ENCODE measurements at places on chromosomes 6 and 20. TPM values are rescaled to one million over a fixed set of nuclear protein-coding genes. Genes with fewer than 3 reads are reported as not detected.
A peak's percentile ranks its signal among the peaks of the same experiment; 100 is the strongest.

GRCh38 chr6:28922821-28923317 lies 916 bp downstream of the TRIM27 start:
- peaks cover 38% of the 10 kb centered on the region for H3K36me3 ChIP-seq
- peak; percentile 51 for DNase-seq
- peaks cover 43% of the 10 kb centered on the region for H3K4me1 ChIP-seq
- H3K27me3 ChIP-seq: no peaks in the 10 kb centered on the region
- peak overlapping the region; percentile 77 for H3K4me3 ChIP-seq
- H3K27ac ChIP-seq: peak overlapping the region; percentile 94

DNA sequence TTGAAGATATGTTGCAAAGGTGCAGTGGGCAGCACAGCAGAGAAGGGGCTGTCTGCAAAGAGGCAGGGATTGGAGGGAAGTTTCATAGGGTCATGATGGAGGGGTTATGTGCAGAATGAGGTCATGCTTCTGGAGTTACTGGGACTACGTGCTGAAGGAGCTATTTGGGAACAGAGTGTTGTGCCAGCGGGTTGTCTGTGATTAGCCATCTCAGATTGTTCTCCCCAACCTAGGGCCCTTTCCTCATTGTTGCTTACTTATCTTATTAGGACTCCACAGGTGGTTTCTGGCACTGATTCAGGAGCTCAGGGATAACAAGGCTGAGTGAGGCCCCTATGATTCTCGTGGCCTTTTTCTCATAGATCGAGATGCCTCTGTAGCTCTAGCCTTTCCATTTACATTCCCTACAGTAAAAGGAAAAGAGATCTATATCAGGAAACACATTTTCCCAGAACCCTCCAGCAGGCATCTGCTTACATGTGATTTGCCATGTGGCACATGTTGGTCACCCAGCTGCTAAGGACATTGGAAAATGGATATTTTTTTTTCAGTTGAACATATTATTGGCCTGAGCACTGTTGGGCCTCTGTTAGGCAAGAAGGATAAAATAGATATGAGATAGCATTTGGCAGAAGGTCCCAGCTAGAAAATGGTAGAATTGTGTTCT lies 429.6 kb upstream of the PLCB4 start:
- H3K27ac ChIP-seq: no peak overlapping the region
- no peaks in the 10 kb centered on the region for H3K27me3 ChIP-seq
- H3K4me1 ChIP-seq: no peaks in the 10 kb centered on the region
- H3K36me3 ChIP-seq: no peaks in the 10 kb centered on the region

The ROMO1 gene
- 114 TPM for total RNA-seq

DNA sequence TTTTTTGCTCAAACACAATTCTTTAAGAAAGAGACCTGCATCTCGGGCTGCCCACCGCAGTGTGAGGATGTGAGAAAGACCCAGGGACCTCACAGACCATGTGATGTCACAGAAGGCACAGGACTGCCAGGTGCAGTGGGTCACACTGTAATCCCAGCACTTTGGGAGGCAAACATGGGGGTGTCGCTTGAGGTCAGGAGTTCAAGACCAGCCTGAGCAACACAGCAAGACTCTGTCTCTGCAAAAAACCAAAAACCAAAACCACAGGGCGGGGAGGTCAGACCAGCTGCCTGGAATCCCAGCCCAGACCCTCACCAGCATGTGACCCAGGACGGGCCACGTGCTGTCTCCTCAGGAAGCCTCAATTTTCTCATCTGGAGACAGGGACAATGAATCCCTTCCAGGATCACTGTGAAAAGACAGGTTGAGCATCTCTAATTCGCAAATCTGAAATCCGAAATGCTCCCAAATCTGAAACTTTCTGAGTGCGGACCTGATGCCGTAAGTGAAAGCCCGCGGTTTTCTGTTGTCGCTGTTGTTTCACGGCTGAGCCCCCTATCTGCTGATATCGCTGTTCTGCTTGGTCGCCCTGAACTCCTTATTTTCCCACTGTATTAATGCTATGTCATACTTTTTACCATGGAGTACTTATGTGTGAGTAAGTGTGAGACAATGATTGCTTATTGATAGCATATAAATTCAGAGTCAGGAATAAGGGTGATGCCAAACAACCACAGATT lies 159.5 kb upstream of the PTPN1 start:
- H3K36me3 ChIP-seq: no peaks in the 10 kb centered on the region
- no peak overlapping the region for H3K4me3 ChIP-seq
- H3K27ac ChIP-seq: no peak overlapping the region
- H3K4me1 ChIP-seq: peaks cover 52% of the 10 kb centered on the region
- no peak for DNase-seq

GRCh38 chr6:142601427-142601826 lies 299.6 kb downstream of the ADGRG6 start:
- H3K4me3 ChIP-seq: no peak overlapping the region
- no peak overlapping the region for H3K27ac ChIP-seq
- H3K4me1 ChIP-seq: peaks cover 2% of the 10 kb centered on the region
- no peaks in the 10 kb centered on the region for H3K36me3 ChIP-seq

DNA sequence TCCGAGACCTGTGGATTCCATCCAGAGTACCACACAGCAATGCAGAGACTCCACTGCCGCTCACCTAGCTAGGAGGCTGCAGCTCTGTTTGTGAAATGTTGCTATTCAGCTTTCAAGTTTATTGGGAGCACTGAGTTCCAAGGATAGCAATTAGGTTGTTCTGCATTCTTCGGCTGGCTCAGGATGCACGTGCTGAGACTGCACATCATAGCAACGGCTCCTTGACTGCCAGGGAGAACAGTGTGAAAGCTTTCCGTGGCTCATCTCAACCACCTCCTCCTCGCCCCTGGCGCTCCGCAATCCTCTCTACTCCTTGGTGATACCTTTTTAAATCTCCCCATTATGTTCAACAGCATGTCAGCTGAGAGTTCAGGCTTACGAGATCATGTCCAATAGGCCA lies 116.6 kb downstream of the TSHZ2 start:
- H3K4me1 ChIP-seq: peaks cover 2% of the 10 kb centered on the region
- H3K4me3 ChIP-seq: no peak overlapping the region
- no peak for DNase-seq
- no peaks in the 10 kb centered on the region for H3K36me3 ChIP-seq
- no peak overlapping the region for H3K27ac ChIP-seq

GRCh38 chr6:112026933-112027332 lies 27.0 kb upstream of the CCN6 start:
- peaks cover 2% of the 10 kb centered on the region for H3K36me3 ChIP-seq
- H3K4me1 ChIP-seq: peaks cover 45% of the 10 kb centered on the region
- H3K27me3 ChIP-seq: no peaks in the 10 kb centered on the region
- DNase-seq: no peak

The BMP5 gene
- total RNA-seq: not detected

The SNAP91 gene
- not detected for total RNA-seq
